ENCODE measurements at places on chromosomes 13 and 19. TPM values are rescaled to one million over a fixed set of nuclear protein-coding genes. Genes with fewer than 3 reads are reported as not detected.
A peak's percentile ranks its signal among the peaks of the same experiment; 100 is the strongest.

DNA sequence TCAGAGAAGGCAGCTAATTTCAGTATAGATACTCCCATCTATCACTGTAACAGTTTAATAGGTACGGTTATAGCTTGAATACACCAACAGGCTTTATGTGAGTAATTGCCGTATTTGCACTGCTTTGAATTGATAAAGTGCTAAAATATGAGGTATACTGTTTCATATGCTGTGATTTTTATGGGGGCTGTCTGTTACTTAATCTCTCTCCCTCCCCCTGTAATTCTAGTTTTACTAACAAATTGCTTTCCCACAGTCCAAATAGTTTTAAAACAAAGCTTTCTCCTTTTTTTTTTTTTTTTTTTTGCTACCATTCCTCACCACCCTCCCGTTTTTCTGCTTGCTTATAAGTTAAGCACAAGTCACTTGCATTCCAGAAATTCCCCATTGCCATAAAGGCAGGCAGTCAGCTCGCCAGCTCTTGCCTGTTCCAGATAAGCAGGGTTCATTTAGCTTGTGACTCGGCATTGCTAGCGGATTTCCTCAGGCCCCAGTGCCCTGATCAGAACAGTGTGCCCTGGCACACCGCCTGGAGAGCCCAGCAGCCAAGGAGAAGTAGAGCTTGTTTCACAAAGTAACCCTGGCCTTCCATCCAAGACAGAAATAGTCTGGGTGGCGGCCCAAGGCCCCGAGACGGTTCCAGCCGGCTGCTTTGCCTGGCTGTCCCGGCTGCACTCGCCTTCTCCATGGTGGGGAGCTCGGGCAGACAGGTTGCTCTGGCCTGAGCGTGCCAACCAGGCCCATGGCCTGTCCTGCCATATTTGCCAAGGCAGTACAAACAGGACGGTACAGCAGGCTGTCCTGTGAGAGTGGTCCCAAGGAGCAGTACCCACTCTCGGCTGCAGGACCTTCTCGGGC is 43.5 kb upstream of the NPAS1 start:
- H3K4me1 ChIP-seq, result peaks cover 25% of the 10 kb centered on the region
- no peaks in the 10 kb centered on the region for H3K27me3 ChIP-seq
- peaks cover 9% of the 10 kb centered on the region for H3K36me3 ChIP-seq
- no peak for DNase-seq

- DNase-seq, result no peak
- H3K4me1 ChIP-seq, result no peaks in the 10 kb centered on the region
- no peak overlapping the region for H3K4me3 ChIP-seq
- no peaks in the 10 kb centered on the region for H3K27me3 ChIP-seq
- no peak overlapping the region for H3K27ac ChIP-seq
- no peaks in the 10 kb centered on the region for H3K36me3 ChIP-seq
These were observed 1895.6 kb upstream of the PRR20A start for GRCh38 chr13:55245005-55245644.

Gene CEACAM3
- not detected for total RNA-seq

- peaks cover 51% of the 10 kb centered on the region for H3K27me3 ChIP-seq
- no peak for DNase-seq
- no peak overlapping the region for H3K27ac ChIP-seq
- no peak overlapping the region for H3K4me3 ChIP-seq
- H3K36me3 ChIP-seq, result no peaks in the 10 kb centered on the region
These were observed 7.3 kb downstream of the TNNT1 start for GRCh38 chr19:55141696-55142095.

DNA sequence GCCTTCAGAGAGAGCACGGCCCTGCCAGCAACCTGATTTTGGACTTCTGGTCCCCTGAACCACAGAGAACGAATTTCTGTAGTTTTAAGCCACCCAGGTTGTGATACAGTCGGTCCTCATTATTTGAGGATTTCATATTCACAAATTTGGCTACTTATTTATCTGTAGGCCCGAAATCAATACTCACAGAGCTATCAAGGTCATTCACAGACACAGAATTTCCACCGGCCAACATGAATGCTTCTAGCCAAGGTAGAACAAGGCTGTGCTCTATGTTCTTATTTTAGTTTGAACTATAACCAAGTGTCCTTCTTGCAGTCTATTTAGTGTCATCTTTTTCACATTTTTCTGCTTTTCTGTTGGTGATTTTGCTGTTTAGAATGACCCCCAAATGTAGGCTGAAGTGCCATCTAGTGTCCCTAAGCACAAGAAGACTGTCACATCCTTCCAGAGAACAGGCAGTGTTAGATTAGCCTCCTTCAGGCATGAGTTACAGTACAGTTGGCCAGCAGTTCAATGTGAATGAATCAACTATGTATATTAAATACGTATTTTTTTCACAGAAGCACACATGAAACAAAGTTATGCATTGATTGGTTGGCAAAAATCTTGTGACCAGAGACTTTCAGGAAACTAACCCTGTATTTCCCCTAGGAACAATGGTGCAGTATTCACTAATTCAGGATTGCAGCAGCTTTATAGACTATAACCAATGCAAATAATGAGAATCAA is 63.5 kb downstream of the C13orf42 start:
- DNase-seq, result no peak
- no peaks in the 10 kb centered on the region for H3K4me1 ChIP-seq
- H3K27ac ChIP-seq, result no peak overlapping the region
- peaks cover 3% of the 10 kb centered on the region for H3K27me3 ChIP-seq
- H3K4me3 ChIP-seq, result no peak overlapping the region

- no peak overlapping the region for H3K4me3 ChIP-seq
- H3K27ac ChIP-seq, result no peak overlapping the region
These were observed 539.6 kb upstream of the SLITRK5 start for GRCh38 chr13:87131611-87132010.

DNA sequence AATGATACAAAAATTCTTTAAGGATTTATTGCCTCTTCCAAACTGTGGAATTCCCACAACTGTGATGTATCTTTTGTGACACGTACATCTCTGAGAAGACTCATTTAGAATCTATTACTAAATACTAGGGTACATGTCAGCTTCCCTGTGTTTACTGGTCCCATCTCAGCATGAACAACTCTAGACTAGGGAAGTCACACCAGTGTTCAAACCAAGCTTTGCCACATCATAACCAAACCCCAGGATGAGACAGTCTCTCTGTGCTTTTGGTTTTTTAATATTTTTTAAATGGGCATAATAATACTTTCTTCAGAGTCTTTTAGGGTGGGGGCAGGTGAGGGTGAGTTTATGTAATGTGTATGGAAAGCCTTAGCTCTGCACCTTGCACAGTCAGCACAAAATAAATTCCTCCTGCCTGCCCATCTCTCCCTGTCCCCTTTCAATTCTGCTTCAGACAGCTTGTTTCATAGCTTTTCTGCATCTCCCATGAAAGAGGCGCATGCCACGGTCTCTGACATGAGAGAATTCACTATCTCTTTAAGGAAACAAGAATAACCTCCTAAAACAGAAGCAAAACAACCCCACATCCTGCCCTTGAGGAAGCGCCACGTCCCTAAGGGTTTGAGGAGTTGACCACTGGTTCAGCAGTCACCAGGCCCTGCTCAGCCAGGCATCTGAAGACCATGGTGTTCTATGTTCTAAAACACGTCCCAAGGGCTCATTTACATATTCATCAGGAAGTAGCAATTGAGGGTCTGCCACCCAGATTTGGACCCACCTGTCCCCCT is 174.5 kb downstream of the USP12 start:
- H3K4me1 ChIP-seq, result peaks cover 56% of the 10 kb centered on the region
- H3K4me3 ChIP-seq, result peak overlapping the region; percentile 49
- H3K27ac ChIP-seq, result peak overlapping the region; percentile 21
- no peaks in the 10 kb centered on the region for H3K36me3 ChIP-seq
- no peaks in the 10 kb centered on the region for H3K27me3 ChIP-seq

Gene JAK3
- 256 TPM for total RNA-seq

Gene ADAT3
- total RNA-seq, result 14.1 TPM

- no peak overlapping the region for H3K27ac ChIP-seq
- no peaks in the 10 kb centered on the region for H3K27me3 ChIP-seq
- H3K4me1 ChIP-seq, result no peaks in the 10 kb centered on the region
These were observed 26.3 kb upstream of the INTS6 start for GRCh38 chr13:51479199-51479523.

- DNase-seq, result no peak
- no peak overlapping the region for H3K4me3 ChIP-seq
- no peaks in the 10 kb centered on the region for H3K36me3 ChIP-seq
These were observed 40.8 kb downstream of the UNC13A start for GRCh38 chr19:17647071-17648020.

DNA sequence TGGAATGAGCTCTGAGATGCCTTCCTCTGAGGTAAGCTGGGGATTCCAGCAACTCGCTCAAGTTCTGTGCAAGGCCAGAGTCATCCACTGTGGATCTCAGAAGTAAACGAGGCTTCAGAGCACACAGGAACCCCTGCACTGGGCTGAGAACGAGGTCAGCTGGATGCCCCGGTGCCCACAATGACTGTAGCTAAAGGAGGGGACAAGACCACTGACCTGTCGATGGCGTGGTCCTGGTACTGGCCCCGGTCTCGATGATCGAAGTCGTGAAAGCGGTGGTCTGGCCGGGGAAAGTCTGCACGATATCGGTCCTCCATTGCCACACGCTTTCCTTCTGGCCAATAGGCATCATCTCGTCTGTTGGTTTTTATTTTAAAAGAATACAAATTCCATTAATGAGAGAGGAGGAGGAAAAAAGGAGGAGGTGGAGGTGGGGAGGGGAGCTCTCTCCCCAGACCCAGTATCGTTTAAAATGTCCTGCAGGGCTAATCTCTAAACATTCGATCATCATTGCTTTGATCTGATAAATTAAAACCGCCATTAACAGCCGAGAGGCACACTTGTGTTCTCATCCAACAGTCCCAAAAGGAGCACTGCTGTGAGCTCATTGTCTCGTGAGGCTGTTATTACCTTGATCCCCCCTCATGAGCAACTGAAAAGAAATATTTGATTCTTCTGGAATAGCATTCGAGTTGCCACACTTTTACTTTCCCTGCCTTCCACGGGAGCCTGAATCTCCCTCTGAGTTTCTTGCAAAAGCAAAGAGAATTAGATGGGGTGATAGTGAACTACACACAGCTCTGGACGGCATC is 25.0 kb upstream of the TINCR start:
- no peak overlapping the region for H3K27ac ChIP-seq
- no peaks in the 10 kb centered on the region for H3K4me1 ChIP-seq
- H3K4me3 ChIP-seq, result no peak overlapping the region
- DNase-seq, result no peak
- H3K27me3 ChIP-seq, result no peaks in the 10 kb centered on the region

DNA sequence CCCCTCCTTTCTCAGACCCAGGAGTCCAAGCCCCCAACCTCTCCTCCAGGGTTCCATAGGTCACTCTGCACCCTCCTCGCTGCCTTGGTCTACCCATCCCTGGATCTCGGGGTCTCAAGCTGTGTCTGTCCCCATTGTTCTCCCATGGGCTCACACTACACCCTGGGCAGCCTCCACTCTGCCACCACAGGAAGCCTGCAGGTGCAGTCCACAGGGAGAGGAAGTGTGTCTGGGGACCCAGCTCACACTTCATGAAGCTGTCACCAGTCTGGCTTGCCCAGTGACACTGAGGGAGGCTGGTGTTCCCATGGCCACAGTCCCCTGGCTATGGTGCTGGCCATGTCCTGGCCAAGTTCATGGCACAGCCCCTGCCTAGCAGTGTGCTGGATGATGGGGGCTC is 5.3 kb downstream of the NECTIN2 start:
- peaks cover 14% of the 10 kb centered on the region for H3K4me1 ChIP-seq
- no peak overlapping the region for H3K27ac ChIP-seq
- no peak overlapping the region for H3K4me3 ChIP-seq
- H3K27me3 ChIP-seq, result peaks cover 45% of the 10 kb centered on the region

DNA sequence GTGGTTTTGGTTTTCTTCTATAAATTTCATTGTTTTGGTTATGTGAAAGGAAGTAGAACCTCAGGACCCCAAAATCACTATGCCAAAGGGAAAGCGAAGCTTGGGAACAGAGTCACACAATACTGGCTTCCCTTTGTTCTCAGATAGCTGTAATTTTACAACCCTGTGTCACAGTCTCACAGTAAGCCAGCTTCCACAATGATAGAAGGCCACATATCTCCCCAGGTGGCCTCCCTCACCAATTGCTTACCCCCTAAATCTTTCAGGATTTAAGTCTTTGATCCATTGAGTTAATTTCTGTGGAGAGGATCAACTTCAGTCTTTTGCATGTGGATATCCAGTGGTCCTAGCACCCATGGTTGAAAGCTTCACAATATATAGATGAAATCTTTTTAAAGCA is 58.7 kb downstream of the SLC15A1 start:
- H3K36me3 ChIP-seq, result no peaks in the 10 kb centered on the region
- H3K4me3 ChIP-seq, result no peak overlapping the region
- peaks cover 3% of the 10 kb centered on the region for H3K27me3 ChIP-seq
- DNase-seq, result no peak

Gene SPTBN4
- 0.20 TPM for total RNA-seq

Gene MBD3L1
- not detected for total RNA-seq

Gene ZNF17
- 16.1 TPM for total RNA-seq

GRCh38 chr19:45025264-45025663 is 13.6 kb upstream of the CLASRP start:
- no peaks in the 10 kb centered on the region for H3K4me1 ChIP-seq
- H3K4me3 ChIP-seq, result no peak overlapping the region
- peaks cover 71% of the 10 kb centered on the region for H3K36me3 ChIP-seq

DNA sequence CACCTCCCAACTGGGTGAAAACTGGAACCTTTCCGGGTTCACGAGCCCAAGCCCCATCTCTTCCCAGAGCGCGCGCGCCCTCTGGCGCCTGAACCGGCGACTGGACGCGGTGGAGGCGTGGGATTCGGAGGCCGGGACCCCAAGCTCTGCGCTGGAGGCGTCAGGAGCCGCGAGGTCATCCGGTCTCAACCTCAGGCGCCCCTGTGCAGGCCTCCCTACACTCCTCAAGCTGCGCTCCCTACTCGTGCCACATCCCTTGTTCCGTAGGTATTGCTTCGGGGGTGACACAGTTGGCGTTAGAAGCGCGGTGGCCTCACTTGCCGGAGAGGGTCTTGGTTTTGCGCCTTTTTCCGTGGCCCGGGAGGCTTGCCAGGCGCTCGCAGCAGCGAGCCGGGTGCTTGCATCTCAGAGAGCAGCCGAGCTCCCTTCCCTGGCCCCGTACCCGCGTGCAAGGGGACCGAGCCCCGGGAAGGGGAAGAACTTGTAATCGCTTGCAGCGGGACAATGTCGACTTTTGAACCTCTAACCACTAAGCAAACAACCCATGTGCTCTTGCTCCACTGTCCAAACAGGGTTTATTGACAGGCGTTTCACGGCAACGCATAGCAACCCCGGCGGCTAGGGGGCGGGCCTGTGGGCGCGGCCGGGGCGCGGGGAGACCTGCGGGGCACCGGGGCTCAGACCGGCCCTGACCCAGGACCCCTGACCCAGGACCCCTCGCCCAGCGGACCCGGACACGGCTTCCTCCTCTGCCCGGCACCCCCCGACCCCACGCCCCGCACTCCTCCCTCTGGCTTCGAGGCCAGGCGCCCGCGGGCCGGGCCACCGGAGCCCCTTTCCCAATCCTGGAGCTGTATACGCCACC is 8.5 kb downstream of the CDX2 start:
- H3K4me1 ChIP-seq, result peaks cover 12% of the 10 kb centered on the region
- peak overlapping the region; percentile 67 for H3K4me3 ChIP-seq
- H3K27ac ChIP-seq, result no peak overlapping the region
- H3K36me3 ChIP-seq, result no peaks in the 10 kb centered on the region

- H3K36me3 ChIP-seq, result no peaks in the 10 kb centered on the region
- H3K4me1 ChIP-seq, result peaks cover 6% of the 10 kb centered on the region
- DNase-seq, result no peak
- peaks cover 1% of the 10 kb centered on the region for H3K27me3 ChIP-seq
These were observed 29.7 kb upstream of the KL start for GRCh38 chr13:32986552-32986951.

- DNase-seq, result no peak
- H3K27ac ChIP-seq, result no peak overlapping the region
- H3K36me3 ChIP-seq, result peaks cover 79% of the 10 kb centered on the region
- H3K4me1 ChIP-seq, result no peaks in the 10 kb centered on the region
These were observed 64.8 kb downstream of the IPO5 start for GRCh38 chr13:98018293-98018692.

GRCh38 chr13:77353995-77354394 is 27.1 kb upstream of the MYCBP2 start:
- H3K27ac ChIP-seq, result peak overlapping the region; percentile 88
- no peaks in the 10 kb centered on the region for H3K36me3 ChIP-seq
- no peaks in the 10 kb centered on the region for H3K27me3 ChIP-seq
- H3K4me1 ChIP-seq, result peaks cover 36% of the 10 kb centered on the region

All from activated B cell treated with CpG ODN at 0.5 μM for 24 hours (primary cell).